Placental pericyte (primary cell): ENCODE measurements at places on chromosomes 5 and 9. TPM values are rescaled to one million over a fixed set of nuclear protein-coding genes. Genes with fewer than 3 reads are reported as not detected.

NFIB gene
- total RNA-seq: 7.0 and 7.3 TPM in 2 replicates

MTAP gene
- 21.2 and 63.4 TPM in 2 replicates for total RNA-seq

HEMGN gene
- not detected in 2 replicates for total RNA-seq

KCNMB1 gene
- total RNA-seq: not detected in 2 replicates

SURF1 gene
- total RNA-seq: 18.2 and 27.1 TPM in 2 replicates

SLC36A3 gene
- not detected in 2 replicates for total RNA-seq

IL9 gene
- total RNA-seq: not detected in 2 replicates

SLC31A2 gene
- total RNA-seq: 14.6 and 24.3 TPM in 2 replicates

RORB gene
- under 0.01 and 0.72 TPM in 2 replicates for total RNA-seq

RABGAP1 gene
- total RNA-seq: 30.2 and 38.3 TPM in 2 replicates

RIC1 gene
- 40.5 and 71.6 TPM in 2 replicates for total RNA-seq

NR2F1-AS1 gene
- total RNA-seq: 33.8 and 42.9 TPM in 2 replicates
